Activated CD8-positive, alpha-beta memory T cell treated with anti-CD3 and anti-CD28 coated beads for 48 hours (primary cell): ENCODE measurements at places on chromosomes 6 and 20.

GRCh38 chr6:144920391-144920961 lies 635.3 kb downstream of the UTRN start:
- DNase-seq: no peak

DNA sequence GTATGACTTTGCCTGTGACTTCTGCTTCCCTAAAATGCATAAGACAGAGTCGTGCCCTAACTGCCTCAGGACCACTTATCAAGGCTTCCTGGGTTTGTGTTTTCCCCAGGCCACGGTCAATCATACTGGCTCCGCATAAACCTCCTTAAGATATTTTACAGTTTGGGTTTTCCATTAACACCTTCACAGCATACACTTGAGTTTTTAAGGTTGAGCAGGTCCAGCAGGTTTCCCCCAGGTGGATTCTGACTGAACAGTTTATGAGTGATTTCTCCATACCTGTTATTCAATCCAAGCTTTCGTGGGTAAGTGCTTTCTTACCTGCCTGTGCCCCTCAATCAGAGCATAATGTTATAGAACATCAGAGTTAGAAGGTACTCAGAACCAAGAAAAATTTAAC lies 39.3 kb downstream of the NINL start:
- DNase-seq: no peak

- DNase-seq: no peak
Measured at GRCh38 chr6:47701363-47701762, 3.0 kb downstream of the ADGRF4 start.

DNA sequence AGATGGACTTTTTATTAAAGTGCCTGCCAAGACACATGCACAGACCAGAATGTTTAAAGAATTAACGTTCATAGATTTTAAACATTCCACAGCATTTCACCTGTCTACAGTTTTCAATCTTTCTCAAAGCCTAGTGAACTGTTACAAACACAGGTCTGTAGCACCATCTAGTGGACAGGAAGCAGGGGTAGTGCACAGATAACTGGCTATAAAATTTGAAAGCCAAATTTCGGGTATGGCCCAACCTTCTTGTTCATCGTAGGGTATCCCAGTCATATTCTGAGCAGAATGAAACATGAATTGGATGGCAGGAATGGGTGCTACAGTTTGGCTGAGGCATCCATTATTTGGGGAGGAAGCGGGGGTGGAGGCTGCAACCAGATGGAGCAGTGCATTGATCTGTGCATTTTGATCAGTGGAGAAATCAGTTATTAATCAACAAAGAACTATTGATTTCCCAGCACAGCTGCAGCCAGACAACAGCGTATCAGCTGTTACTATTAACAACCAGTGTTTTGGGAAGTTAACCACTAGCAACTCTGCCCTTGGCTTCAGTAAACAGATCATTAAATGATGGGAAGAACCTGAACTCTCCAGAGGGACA lies 56.1 kb upstream of the B3GAT2 start:
- no peak for DNase-seq
